ENCODE measurements at places on chromosomes 5 and 9.

- no peaks in the 10 kb centered on the region for H3K4me1 ChIP-seq
- no peaks in the 10 kb centered on the region for H3K36me3 ChIP-seq
- H3K27me3 ChIP-seq: no peaks in the 10 kb centered on the region
- peak overlapping the region; percentile 54 for H3K27ac ChIP-seq
These were observed 724 bp downstream of the SGTB start for GRCh38 chr5:65721050-65721719.

- no peak within 1 kb of the TSS for H3K27ac ChIP-seq
- no peaks in the 10 kb centered on the region for H3K4me1 ChIP-seq
- no peaks in the 10 kb centered on the region for H3K27me3 ChIP-seq
- no peak for DNase-seq
- H3K36me3 ChIP-seq: no peaks in the 10 kb centered on the region
These were observed at the start of gene FAM81B for GRCh38 chr5:95390812-95391492. Gene FAM81B (plus strand): TSS chr5:95391366. CDS start chr5:95391390, 24 bp downstream.

GRCh38 chr5:6574111-6574510, 58.7 kb downstream of the NSUN2 start:
- H3K27me3 ChIP-seq: peaks cover 39% of the 10 kb centered on the region
- no peak overlapping the region for H3K4me3 ChIP-seq
- DNase-seq: no peak
- H3K4me1 ChIP-seq: no peaks in the 10 kb centered on the region

- H3K4me3 ChIP-seq: no peak overlapping the region
- no peaks in the 10 kb centered on the region for H3K27me3 ChIP-seq
- no peak for DNase-seq
- H3K27ac ChIP-seq: no peak overlapping the region
- H3K36me3 ChIP-seq: no peaks in the 10 kb centered on the region
These were observed 46.6 kb upstream of the C5orf58 start for GRCh38 chr5:170186156-170186555.

GRCh38 chr5:116237917-116238500, 153.2 kb downstream of the COMMD10 start:
- no peaks in the 10 kb centered on the region for H3K4me1 ChIP-seq
- no peak overlapping the region for H3K4me3 ChIP-seq
- H3K27me3 ChIP-seq: no peaks in the 10 kb centered on the region
- H3K27ac ChIP-seq: no peak overlapping the region

GRCh38 chr9:112125951-112126388, 49.1 kb downstream of the SUSD1 start:
- no peaks in the 10 kb centered on the region for H3K36me3 ChIP-seq
- H3K27me3 ChIP-seq: no peaks in the 10 kb centered on the region
- H3K27ac ChIP-seq: no peak overlapping the region

DNA sequence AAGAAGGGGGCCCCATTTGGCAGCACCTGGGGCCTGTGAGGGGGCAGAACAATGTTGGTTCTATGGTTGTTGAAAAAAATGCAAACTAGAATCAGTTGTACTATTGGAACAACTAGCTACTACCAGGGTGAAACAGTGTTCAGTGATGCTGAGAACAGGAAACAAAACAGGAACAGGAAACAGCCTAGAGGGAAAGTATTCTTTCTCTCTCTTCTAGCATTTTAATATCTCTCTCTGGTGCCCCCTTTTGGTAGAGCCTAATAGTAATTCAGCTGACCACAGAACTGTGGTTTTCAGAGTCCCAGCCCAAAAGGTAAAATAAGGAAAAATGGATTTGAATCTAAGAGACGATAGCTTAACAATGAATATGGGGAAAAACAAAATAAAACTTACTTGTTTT, 138.0 kb upstream of the KCNN2 start:
- no peak for DNase-seq
- H3K4me3 ChIP-seq: no peak overlapping the region
- no peak overlapping the region for H3K27ac ChIP-seq
- no peaks in the 10 kb centered on the region for H3K36me3 ChIP-seq
- H3K27me3 ChIP-seq: no peaks in the 10 kb centered on the region
- no peaks in the 10 kb centered on the region for H3K4me1 ChIP-seq

DNA sequence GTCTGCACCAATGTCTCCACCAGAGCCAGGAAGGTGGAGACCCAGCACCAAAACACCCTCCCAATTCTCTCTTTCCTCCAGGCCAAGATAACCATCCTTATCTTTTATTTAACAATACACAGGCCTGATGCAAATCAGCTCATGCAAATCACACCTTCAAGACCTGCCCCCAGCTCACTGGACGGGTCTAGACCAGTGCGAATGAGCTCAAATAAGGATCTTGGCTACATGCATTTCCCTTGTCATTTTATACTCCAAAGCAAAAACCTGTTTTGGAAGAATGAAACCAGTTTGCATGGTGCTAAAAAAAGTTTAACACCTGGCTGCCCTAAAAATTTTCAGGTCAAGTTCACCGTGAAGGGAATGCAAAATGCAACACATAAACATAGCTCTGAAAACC, 31.9 kb upstream of the DAPK1 start:
- no peaks in the 10 kb centered on the region for H3K36me3 ChIP-seq
- H3K4me1 ChIP-seq: peaks cover 5% of the 10 kb centered on the region
- H3K27ac ChIP-seq: no peak overlapping the region
- DNase-seq: peak; percentile 35
- H3K27me3 ChIP-seq: no peaks in the 10 kb centered on the region

GRCh38 chr9:31388660-31389059, 995.8 kb upstream of the ACO1 start:
- H3K27me3 ChIP-seq: no peaks in the 10 kb centered on the region
- no peak overlapping the region for H3K27ac ChIP-seq
- DNase-seq: no peak

DNA sequence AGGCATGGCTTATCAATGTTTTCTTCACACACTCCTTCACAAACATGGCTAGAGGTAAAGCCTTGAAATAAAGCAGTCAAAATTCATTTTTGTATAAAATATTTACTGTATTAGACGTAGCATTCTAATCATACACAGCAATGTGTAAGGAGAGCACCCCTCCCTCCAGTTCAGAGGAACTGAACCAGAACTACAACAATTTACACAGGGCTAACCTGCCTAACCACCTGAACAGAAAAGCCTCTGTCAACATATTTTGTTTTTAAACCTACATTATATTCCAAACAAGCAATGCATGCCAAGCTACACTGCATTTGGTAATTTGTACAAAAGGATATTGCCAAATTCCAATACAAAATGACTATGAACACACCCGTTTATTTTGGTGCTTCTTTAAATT, 41.6 kb downstream of the MLLT3 start:
- H3K4me1 ChIP-seq: no peaks in the 10 kb centered on the region
- DNase-seq: no peak
- H3K27ac ChIP-seq: no peak overlapping the region
- no peaks in the 10 kb centered on the region for H3K27me3 ChIP-seq
- H3K4me3 ChIP-seq: no peak overlapping the region

DNA sequence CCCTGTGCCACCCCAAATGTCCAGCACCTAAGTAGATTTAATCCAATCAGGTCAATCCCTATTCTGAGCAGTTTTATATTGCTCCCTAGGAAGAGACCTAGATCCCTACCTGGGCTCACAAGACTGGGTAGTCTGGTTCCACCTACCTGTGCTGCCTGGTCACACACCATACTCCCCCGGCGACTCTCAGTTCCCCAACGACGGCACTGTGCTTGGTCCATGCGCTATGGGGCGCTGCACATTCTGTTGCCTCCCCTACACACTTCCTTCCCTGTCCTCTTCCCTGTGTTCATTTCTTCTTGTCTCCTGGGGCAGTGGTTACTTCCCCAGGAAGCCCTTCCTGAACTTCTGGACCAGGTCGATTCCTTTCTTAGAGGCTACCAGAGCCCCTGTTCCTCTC, 109.9 kb upstream of the IL12B start:
- DNase-seq: no peak
- H3K4me1 ChIP-seq: no peaks in the 10 kb centered on the region
- no peaks in the 10 kb centered on the region for H3K36me3 ChIP-seq
- H3K4me3 ChIP-seq: no peak overlapping the region

- no peaks in the 10 kb centered on the region for H3K27me3 ChIP-seq
- H3K4me1 ChIP-seq: peaks cover 3% of the 10 kb centered on the region
- H3K36me3 ChIP-seq: no peaks in the 10 kb centered on the region
- no peak overlapping the region for H3K27ac ChIP-seq
These were observed 22.6 kb upstream of the SLC12A7 start for GRCh38 chr5:1134478-1134877.

DNA sequence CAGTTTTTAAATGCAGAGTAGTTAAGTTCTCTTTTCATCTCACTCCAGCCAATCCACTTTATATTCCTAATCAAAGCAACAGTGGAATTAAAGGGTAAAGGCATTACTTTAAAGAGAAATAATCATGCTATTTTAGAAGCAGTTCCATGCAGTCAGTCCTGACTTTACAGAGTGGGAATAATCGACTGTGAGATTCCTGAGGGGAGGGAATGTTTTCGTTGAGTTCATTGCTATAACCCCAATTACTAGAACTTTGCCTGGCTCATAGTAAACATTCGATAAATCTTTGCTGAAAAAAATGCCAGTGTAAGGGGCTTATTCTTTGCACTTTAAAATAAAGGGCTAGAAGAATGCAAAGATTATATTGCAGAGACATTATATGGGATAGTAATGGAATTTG, 127.2 kb upstream of the ASTN2 start:
- H3K36me3 ChIP-seq: no peaks in the 10 kb centered on the region
- no peak overlapping the region for H3K4me3 ChIP-seq
- H3K27ac ChIP-seq: no peak overlapping the region
- no peaks in the 10 kb centered on the region for H3K4me1 ChIP-seq

DNA sequence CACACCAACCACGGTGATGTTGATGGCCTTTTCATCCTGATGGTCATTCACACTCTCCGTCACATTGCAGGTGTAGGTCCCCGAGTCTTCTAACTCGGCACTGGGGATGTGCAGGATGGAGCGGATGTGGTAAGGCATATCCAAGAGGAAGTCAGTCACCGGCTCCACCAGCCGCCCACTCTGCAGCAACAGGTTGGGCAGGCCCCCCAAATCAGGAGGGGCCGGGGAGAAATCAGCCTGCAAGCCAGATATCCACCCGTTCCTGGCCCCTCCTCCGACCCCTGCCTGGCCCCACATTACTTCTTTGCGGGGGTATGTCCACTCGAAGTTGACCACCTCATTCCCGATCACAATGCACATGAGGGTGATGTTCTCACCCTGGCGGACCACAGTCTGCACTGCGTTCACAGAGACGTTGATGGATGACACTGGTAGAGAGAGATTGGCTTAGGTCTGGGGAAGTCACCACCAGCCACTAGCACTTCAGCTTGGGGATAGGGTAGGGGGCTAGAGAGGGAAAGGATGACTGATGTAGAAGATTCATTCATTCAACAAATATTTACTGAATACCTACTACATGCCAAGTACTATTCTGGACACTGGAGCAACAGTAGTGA, 22.0 kb downstream of the PDGFRB start:
- no peak overlapping the region for H3K4me3 ChIP-seq
- H3K27ac ChIP-seq: no peak overlapping the region
- no peaks in the 10 kb centered on the region for H3K27me3 ChIP-seq
- H3K4me1 ChIP-seq: peaks cover 11% of the 10 kb centered on the region

- H3K27me3 ChIP-seq: no peaks in the 10 kb centered on the region
- H3K4me1 ChIP-seq: no peaks in the 10 kb centered on the region
- no peaks in the 10 kb centered on the region for H3K36me3 ChIP-seq
- no peak overlapping the region for H3K4me3 ChIP-seq
- H3K27ac ChIP-seq: no peak overlapping the region
- no peak for DNase-seq
These were observed 433.8 kb upstream of the CDH9 start for GRCh38 chr5:27472000-27472763.

- no peak overlapping the region for H3K4me3 ChIP-seq
- no peaks in the 10 kb centered on the region for H3K36me3 ChIP-seq
- no peaks in the 10 kb centered on the region for H3K4me1 ChIP-seq
- no peak for DNase-seq
- H3K27ac ChIP-seq: no peak overlapping the region
- H3K27me3 ChIP-seq: no peaks in the 10 kb centered on the region
These were observed 174.2 kb downstream of the OXCT1 start for GRCh38 chr5:41695920-41696582.

- peak overlapping the region; percentile 76 for H3K27ac ChIP-seq
- no peak overlapping the region for H3K4me3 ChIP-seq
- H3K27me3 ChIP-seq: no peaks in the 10 kb centered on the region
- DNase-seq: no peak
- H3K36me3 ChIP-seq: no peaks in the 10 kb centered on the region
These were observed 65.8 kb downstream of the ERAP1 start for GRCh38 chr5:96741891-96742309.

DNA sequence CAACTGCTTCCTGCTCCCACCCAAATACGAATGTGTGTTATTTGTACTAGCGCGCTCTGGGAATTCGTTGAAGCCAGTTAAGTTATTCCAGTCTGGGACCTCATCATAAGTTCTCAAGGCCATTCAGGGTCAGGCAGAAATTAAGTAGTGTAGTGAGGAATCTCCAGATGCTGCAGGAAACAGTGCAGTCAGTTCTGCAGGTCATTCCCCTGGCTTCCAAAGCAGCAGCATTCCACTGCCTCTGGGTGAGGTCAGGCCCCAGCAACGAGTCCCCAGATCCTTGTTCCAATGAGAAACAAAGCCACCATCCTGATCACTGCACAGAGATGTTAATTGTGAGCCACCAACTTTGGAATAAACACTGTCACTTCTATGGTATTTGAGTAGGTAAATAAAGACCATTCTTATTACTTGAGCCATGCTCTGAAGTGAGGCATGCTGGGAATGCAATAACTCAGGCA, 33.1 kb downstream of the SVEP1 start:
- DNase-seq: no peak
- no peaks in the 10 kb centered on the region for H3K36me3 ChIP-seq
- no peaks in the 10 kb centered on the region for H3K27me3 ChIP-seq
- no peak overlapping the region for H3K27ac ChIP-seq
- no peaks in the 10 kb centered on the region for H3K4me1 ChIP-seq
- H3K4me3 ChIP-seq: no peak overlapping the region

- no peaks in the 10 kb centered on the region for H3K4me1 ChIP-seq
- no peak for DNase-seq
- H3K4me3 ChIP-seq: no peak overlapping the region
- no peak overlapping the region for H3K27ac ChIP-seq
- no peaks in the 10 kb centered on the region for H3K27me3 ChIP-seq
These were observed 821.3 kb upstream of the TYRP1 start for GRCh38 chr9:11871852-11872251.

- H3K27ac ChIP-seq: no peak overlapping the region
- no peaks in the 10 kb centered on the region for H3K4me1 ChIP-seq
- no peak for DNase-seq
- no peak overlapping the region for H3K4me3 ChIP-seq
These were observed 62.7 kb upstream of the UNC5A start for GRCh38 chr5:176747670-176748072.

GRCh38 chr9:113340011-113340699, at the start of gene WDR31:
Gene WDR31 (minus strand): TSS chr9:113340275. CDS start chr9:113332022, 8,253 bp downstream.
- H3K27ac ChIP-seq: peak within 1 kb of the TSS; percentile 71
- H3K4me1 ChIP-seq: peaks cover 9% of the 10 kb centered on the region
- H3K27me3 ChIP-seq: no peaks in the 10 kb centered on the region
- no peaks in the 10 kb centered on the region for H3K36me3 ChIP-seq
- peak within 1 kb of the TSS; percentile 78 for H3K4me3 ChIP-seq
- peak; percentile 93 for DNase-seq

DNA sequence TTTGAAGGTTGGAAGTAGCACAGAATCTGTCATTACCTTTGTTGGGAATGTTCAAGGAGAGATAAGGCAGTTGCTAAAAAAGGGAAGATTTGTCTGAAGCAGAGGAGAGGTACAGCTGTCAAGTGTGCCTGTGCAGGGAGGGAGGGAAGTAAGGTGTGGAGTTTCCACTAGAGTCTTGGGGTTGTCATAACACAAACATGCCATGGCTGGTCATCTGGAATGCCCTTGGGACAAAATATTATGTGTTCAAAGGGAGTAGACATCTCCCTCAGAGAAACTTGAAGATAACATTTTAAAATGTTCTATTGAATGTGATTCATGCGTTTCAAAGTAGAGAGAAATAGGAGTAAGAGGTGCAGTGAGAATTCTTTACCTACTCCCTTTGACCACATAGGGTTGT, 95.0 kb downstream of the MUSK start:
- H3K27ac ChIP-seq: no peak overlapping the region
- H3K27me3 ChIP-seq: no peaks in the 10 kb centered on the region
- H3K36me3 ChIP-seq: no peaks in the 10 kb centered on the region
- H3K4me1 ChIP-seq: no peaks in the 10 kb centered on the region
